Body of pancreas (tissue), 4 donors: ENCODE measurements at places on chromosomes 5 and 9. TPM values are rescaled to one million over a fixed set of nuclear protein-coding genes. Genes with fewer than 3 reads are reported as not detected.
A peak's percentile ranks its signal among the peaks of the same experiment; 100 is the strongest.

Gene FXN
- total RNA-seq: 6.9 TPM

Gene CNTNAP3
- total RNA-seq: 14.2 TPM

Gene ADAMTS6
- total RNA-seq: 0.78 TPM

Gene SHC3
- total RNA-seq: 6.9 TPM

Gene PCDHGA6
- 5.2 TPM for total RNA-seq

Gene ADRA1B
- total RNA-seq: 4.0 TPM

Gene PCDHA1
- not detected for total RNA-seq

Gene ZER1
- 25.7 TPM for total RNA-seq

Gene CDHR2
- total RNA-seq: 1.3 TPM

Gene CARD9
- 0.78 TPM for total RNA-seq

Gene CCDC187
- 1.3 TPM for total RNA-seq

Gene NDUFA8
- 11.9 TPM for total RNA-seq

Gene ZNG1E
- total RNA-seq: 39.6 TPM

Gene DBH
- total RNA-seq: not detected

Gene SPAG8
- not detected for total RNA-seq

Gene NPR3
- 4.7 TPM for total RNA-seq

Gene C9orf152
- 3.4 TPM for total RNA-seq

Gene ALDH7A1
- 27.0 TPM for total RNA-seq

GRCh38 chr5:171706736-171707441 lies 78.7 kb upstream of the SMIM23 start:
- H3K4me1 ChIP-seq: no peaks in the 10 kb centered on the region
- DNase-seq: no peak
- no peak overlapping the region for H3K27ac ChIP-seq
- H3K4me3 ChIP-seq: no peak overlapping the region
- no peaks in the 10 kb centered on the region for H3K36me3 ChIP-seq
- H3K27me3 ChIP-seq: no peaks in the 10 kb centered on the region

- no peaks in the 10 kb centered on the region for H3K27me3 ChIP-seq
- H3K4me3 ChIP-seq: no peak overlapping the region
- no peak overlapping the region for H3K27ac ChIP-seq
- H3K4me1 ChIP-seq: peaks cover 8% of the 10 kb centered on the region
- no peaks in the 10 kb centered on the region for H3K36me3 ChIP-seq
- DNase-seq: no peak
Measured at GRCh38 chr9:126709241-126709640, 95.5 kb downstream of the LMX1B start.

DNA sequence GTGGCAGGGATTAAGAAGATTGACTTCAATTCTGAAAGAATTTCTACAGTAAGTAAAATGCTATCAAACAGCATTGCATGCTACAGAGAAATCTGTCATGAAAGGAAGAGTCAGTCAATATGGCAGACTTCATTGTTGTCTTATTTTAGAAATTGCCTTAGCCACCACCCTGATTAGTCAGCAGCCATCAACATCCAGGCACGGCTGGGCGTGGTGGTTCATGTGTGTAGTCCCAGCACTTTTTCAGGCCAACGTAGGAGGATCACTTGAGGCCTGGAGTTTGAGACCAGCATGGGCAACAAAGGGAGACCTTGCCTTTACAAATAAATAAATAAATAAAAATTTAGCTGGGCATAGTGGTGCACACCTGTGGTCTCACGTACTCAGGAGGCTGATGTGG lies 46.6 kb downstream of the RMI1 start:
- H3K36me3 ChIP-seq: no peaks in the 10 kb centered on the region
- H3K4me3 ChIP-seq: no peak overlapping the region
- H3K27ac ChIP-seq: no peak overlapping the region
- H3K27me3 ChIP-seq: no peaks in the 10 kb centered on the region
- DNase-seq: no peak

GRCh38 chr9:81080900-81081299 lies 608.4 kb downstream of the TLE1 start:
- no peaks in the 10 kb centered on the region for H3K36me3 ChIP-seq
- H3K27me3 ChIP-seq: no peaks in the 10 kb centered on the region
- no peak for DNase-seq
- H3K27ac ChIP-seq: no peak overlapping the region
- no peak overlapping the region for H3K4me3 ChIP-seq
- H3K4me1 ChIP-seq: no peaks in the 10 kb centered on the region

GRCh38 chr5:93018461-93018860 lies 562.6 kb downstream of the NR2F1-AS1 start:
- DNase-seq: no peak
- H3K27ac ChIP-seq: no peak overlapping the region
- no peaks in the 10 kb centered on the region for H3K36me3 ChIP-seq

DNA sequence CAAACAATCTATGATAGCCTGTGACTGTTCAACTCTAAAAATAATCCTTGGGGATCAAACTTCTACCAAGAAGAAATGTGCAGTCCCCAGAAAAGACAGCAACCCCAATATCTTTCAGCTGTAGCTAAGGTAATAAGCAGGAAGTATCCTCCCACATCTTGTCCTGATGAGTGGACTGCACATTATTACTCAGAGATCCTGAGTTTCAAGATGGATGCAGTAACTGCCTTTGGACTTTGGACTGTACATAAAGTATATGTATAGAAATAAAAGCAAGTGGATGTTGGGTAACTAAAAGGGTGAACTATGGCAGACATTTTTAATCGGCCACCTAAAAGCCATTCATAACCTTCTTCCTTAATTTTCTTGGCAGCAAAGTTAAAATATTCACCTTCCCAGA lies 45.1 kb downstream of the SMIM23 start:
- no peak for DNase-seq
- no peak overlapping the region for H3K4me3 ChIP-seq
- H3K27me3 ChIP-seq: no peaks in the 10 kb centered on the region
- H3K4me1 ChIP-seq: no peaks in the 10 kb centered on the region
- H3K36me3 ChIP-seq: no peaks in the 10 kb centered on the region

DNA sequence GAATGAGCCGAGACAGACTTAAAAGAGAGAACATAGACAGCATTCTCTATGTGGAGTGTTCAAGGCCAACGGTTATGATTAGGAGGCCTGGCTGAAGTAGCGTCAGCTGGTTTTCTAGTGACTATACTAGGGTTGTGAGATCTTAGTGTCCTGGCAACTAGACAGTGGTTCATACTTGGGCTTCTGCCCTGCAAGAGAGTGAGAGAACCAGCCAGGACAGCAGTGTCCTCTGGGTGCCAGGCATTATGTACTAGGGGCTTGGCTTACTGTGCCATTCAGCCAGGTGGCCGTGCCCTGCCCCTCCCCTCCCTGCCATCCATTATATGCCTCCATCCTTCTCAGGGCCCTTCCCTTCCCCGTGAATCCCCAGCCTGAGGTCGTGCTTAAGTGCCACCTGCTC lies 56.8 kb downstream of the TRIO start:
- H3K36me3 ChIP-seq: no peaks in the 10 kb centered on the region
- no peaks in the 10 kb centered on the region for H3K27me3 ChIP-seq
- H3K4me1 ChIP-seq: peaks cover 22% of the 10 kb centered on the region
- no peak overlapping the region for H3K27ac ChIP-seq

GRCh38 chr5:137001026-137001569 lies 498.0 kb downstream of the SPOCK1 start:
- H3K36me3 ChIP-seq: no peaks in the 10 kb centered on the region
- H3K27ac ChIP-seq: no peak overlapping the region
- no peak for DNase-seq
- no peaks in the 10 kb centered on the region for H3K4me1 ChIP-seq

GRCh38 chr9:112892981-112893380 lies 2.3 kb upstream of the SLC46A2 start:
- no peak overlapping the region for H3K27ac ChIP-seq
- no peaks in the 10 kb centered on the region for H3K36me3 ChIP-seq
- H3K4me3 ChIP-seq: no peak overlapping the region
- peaks cover 12% of the 10 kb centered on the region for H3K4me1 ChIP-seq
- no peaks in the 10 kb centered on the region for H3K27me3 ChIP-seq
- no peak for DNase-seq

- no peak for DNase-seq
- no peak overlapping the region for H3K27ac ChIP-seq
- H3K4me1 ChIP-seq: no peaks in the 10 kb centered on the region
Measured at GRCh38 chr5:67502951-67503350, 306.4 kb upstream of the CD180 start.

- no peak overlapping the region for H3K27ac ChIP-seq
- DNase-seq: no peak
Measured at GRCh38 chr5:172664681-172665541, 23.8 kb downstream of the NEURL1B start.

GRCh38 chr5:149036168-149036567 lies 26.7 kb downstream of the SH3TC2 start:
- H3K4me3 ChIP-seq: no peak overlapping the region
- no peaks in the 10 kb centered on the region for H3K36me3 ChIP-seq
- no peak for DNase-seq
- no peak overlapping the region for H3K27ac ChIP-seq
- no peaks in the 10 kb centered on the region for H3K27me3 ChIP-seq

DNA sequence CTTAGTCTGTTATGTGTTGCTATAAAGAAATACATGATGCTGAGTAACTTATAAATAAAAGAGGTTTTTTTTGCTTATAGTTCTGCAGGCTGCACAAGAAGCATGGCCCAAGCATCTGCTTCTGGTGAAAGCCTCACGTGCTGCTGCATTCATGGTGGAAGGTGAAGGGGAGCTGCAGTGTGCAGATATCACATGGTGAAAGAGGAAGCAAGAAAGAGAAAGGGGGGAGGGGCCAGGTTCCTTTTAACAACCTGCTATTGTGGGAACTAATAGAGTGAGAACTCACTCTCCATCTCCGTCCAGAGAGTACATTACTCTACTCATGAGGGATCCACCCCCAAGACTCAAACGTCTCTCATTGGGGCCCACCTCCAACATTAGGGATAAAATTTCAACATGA lies 12.5 kb upstream of the PARP8 start:
- no peaks in the 10 kb centered on the region for H3K36me3 ChIP-seq
- no peak overlapping the region for H3K27ac ChIP-seq
- H3K27me3 ChIP-seq: no peaks in the 10 kb centered on the region

DNA sequence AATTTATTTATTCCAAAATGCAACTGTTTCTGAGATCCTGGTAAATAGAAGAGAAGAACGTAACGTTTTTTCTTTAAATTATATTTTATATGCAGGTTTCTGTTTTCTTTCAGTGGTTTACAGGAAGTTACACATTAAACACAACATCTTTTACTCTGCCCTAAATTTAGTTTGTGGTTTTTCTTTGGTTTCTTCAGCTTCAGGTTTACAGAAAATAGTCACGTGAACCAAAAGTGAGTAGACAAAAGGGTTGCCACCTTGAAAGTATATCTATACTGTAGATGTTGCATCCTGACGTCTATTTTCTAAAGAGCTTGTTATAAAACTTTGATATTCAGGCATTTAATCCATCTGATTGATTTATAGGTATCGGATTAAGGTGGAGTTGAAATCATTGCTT lies 1236.6 kb downstream of the MAT2B start:
- no peaks in the 10 kb centered on the region for H3K27me3 ChIP-seq
- no peak overlapping the region for H3K4me3 ChIP-seq
- H3K36me3 ChIP-seq: no peaks in the 10 kb centered on the region
- H3K4me1 ChIP-seq: no peaks in the 10 kb centered on the region

GRCh38 chr5:74192606-74193299 lies 447.8 kb downstream of the ENC1 start:
- no peaks in the 10 kb centered on the region for H3K36me3 ChIP-seq
- no peak overlapping the region for H3K4me3 ChIP-seq
- no peak overlapping the region for H3K27ac ChIP-seq

GRCh38 chr5:139666551-139666950 lies 18.4 kb downstream of the CXXC5 start:
- peak overlapping the region; percentile 97 for H3K27ac ChIP-seq
- H3K36me3 ChIP-seq: no peaks in the 10 kb centered on the region
- H3K27me3 ChIP-seq: no peaks in the 10 kb centered on the region
- peaks cover 100% of the 10 kb centered on the region for H3K4me1 ChIP-seq

DNA sequence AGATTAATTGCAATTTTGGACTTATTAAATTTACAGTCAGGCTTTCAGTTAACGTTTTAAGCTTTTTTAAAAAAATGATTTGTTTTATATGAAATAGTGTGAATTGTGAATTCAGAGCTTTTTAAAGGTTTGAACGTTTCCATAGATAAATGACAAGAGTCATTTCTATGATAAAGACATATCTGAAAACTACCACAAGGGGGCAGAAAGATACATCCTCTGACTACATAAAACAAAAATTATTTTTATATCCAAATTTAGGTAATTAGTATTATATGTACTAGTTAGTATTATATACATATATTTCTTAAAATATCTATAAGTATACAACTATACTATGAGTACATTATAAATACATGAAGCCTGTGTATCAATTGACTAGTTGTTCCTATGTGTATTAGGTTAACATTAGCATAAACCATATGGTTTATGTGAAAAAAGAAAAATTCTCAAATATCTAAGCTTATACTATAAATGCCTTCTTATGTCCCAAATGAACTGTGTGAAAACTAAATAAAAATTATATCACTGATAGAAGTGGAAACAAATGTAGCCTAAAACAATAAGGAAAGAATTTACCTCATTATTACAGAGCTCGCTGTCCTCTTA lies 155.2 kb downstream of the MEF2C start:
- no peak overlapping the region for H3K27ac ChIP-seq
- H3K27me3 ChIP-seq: no peaks in the 10 kb centered on the region
- H3K4me3 ChIP-seq: no peak overlapping the region
- no peaks in the 10 kb centered on the region for H3K4me1 ChIP-seq

GRCh38 chr5:38208782-38209378 lies 49.5 kb upstream of the EGFLAM start:
- H3K27ac ChIP-seq: no peak overlapping the region
- H3K36me3 ChIP-seq: no peaks in the 10 kb centered on the region
- H3K27me3 ChIP-seq: no peaks in the 10 kb centered on the region
- no peak for DNase-seq
- H3K4me3 ChIP-seq: no peak overlapping the region
- H3K4me1 ChIP-seq: no peaks in the 10 kb centered on the region

- H3K4me1 ChIP-seq: peaks cover 20% of the 10 kb centered on the region
- H3K4me3 ChIP-seq: no peak overlapping the region
- H3K27me3 ChIP-seq: no peaks in the 10 kb centered on the region
- DNase-seq: peak; percentile 95
Measured at GRCh38 chr9:33233626-33234342, 6.2 kb upstream of the SPINK4 start.

DNA sequence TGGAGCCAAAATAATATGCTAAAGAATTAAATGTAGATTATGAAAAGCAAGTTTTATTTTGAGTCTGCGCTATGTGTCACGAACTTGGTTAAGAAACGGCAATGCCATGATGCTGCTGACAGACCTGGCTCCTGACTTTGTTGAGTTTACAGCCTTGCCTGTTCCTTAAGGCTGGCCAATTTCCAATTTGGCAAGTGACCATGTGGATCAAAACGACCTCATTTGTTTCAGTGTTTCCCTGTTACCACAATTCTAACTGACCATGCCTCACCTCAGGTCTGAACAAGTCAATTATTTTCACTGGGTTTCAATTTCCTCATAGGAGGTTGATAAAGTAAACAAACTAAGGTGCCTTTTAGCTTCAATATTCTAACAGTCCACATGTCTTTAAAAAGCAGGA lies 461.4 kb downstream of the ZNF608 start:
- peak; percentile 91 for DNase-seq
- H3K4me3 ChIP-seq: no peak overlapping the region
- peak overlapping the region; percentile 66 for H3K27ac ChIP-seq
- H3K4me1 ChIP-seq: peaks cover 40% of the 10 kb centered on the region
- no peaks in the 10 kb centered on the region for H3K27me3 ChIP-seq

- DNase-seq: peak; percentile 62
- peak overlapping the region; percentile 66 for H3K27ac ChIP-seq
- peaks cover 46% of the 10 kb centered on the region for H3K4me1 ChIP-seq
- H3K36me3 ChIP-seq: no peaks in the 10 kb centered on the region
- no peak overlapping the region for H3K4me3 ChIP-seq
Measured at GRCh38 chr5:95720094-95720786, 10.9 kb upstream of the RHOBTB3 start.
